ENCODE measurements at places on chromosomes 3 and 15. TPM values are rescaled to one million over a fixed set of nuclear protein-coding genes. Genes with fewer than 3 reads are reported as not detected.
A peak's percentile ranks its signal among the peaks of the same experiment; 100 is the strongest.

GRCh38 chr15:72690938-72691337, 4.9 kb downstream of the BBS4 start:
- no peaks in the 10 kb centered on the region for H3K27me3 ChIP-seq
- H3K4me1 ChIP-seq = peaks cover 8% of the 10 kb centered on the region
- H3K27ac ChIP-seq = no peak overlapping the region
- no peaks in the 10 kb centered on the region for H3K36me3 ChIP-seq
- H3K4me3 ChIP-seq = no peak overlapping the region

DNA sequence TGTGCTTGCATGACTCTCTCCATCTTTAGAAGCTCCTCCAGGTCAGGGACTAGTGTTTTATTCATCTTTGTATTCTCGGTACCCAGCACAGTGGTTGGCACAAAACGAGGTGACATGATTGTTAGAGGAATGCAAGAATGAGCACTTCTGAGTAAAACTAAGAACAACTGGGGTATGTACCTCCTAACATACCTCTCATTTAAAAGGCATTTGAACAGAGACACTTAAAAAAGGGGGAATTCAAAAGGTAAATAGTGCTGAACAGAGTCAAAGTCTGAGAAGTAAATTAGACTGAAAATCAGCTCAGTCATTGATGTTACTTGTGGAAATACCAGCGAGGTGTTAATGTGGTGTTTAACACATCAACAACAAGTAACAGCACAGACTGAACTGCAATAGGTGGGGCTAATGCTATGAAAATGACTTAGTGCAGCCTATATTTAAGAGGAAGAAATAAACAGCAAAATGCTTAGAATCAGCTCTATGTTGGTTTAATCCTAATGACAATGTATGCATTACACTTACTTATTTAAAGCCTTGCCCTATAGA, 102.4 kb downstream of the TMCO5A start:
- H3K4me3 ChIP-seq = no peak overlapping the region
- DNase-seq = no peak
- H3K27me3 ChIP-seq = peaks cover 9% of the 10 kb centered on the region

- no peaks in the 10 kb centered on the region for H3K36me3 ChIP-seq
- H3K27me3 ChIP-seq = no peaks in the 10 kb centered on the region
- H3K27ac ChIP-seq = no peak overlapping the region
- no peak for DNase-seq
Observed at GRCh38 chr3:161028555-161029153, 76.5 kb downstream of the B3GALNT1 start.

- no peak within 1 kb of the TSS for H3K4me3 ChIP-seq
- H3K27me3 ChIP-seq = peaks cover 77% of the 10 kb centered on the region
- peaks cover 5% of the 10 kb centered on the region for H3K4me1 ChIP-seq
- no peak for DNase-seq
- H3K36me3 ChIP-seq = no peaks in the 10 kb centered on the region
- H3K27ac ChIP-seq = no peak within 1 kb of the TSS
Observed at GRCh38 chr3:61561374-61562041, at the start of gene PTPRG. TSS of gene PTPRG (plus strand) at chr3:61561571. CDS start at chr3:61562288, 717 bp downstream.

DNA sequence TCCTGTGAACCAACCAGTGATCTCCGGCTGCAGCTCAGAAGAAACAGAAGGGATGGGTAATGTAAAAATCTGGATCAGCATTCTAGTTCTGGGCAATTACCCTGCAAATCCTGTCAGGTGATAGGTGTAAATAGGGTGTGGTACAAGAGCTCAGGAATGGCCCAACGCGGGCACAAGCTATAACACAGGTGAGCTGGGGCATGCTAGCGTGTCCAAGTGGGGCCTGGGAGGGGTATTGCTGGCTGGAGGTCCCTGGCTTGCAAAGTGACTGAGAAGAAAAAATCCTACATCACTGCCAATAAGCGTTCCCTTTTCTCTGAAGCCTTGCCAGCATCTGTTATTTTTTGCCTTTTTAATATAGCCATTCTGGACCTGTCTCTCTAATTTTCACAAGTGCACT, 9.7 kb upstream of the CHST2 start:
- no peaks in the 10 kb centered on the region for H3K27me3 ChIP-seq
- H3K4me3 ChIP-seq = no peak overlapping the region
- no peaks in the 10 kb centered on the region for H3K36me3 ChIP-seq
- H3K4me1 ChIP-seq = no peaks in the 10 kb centered on the region

DNA sequence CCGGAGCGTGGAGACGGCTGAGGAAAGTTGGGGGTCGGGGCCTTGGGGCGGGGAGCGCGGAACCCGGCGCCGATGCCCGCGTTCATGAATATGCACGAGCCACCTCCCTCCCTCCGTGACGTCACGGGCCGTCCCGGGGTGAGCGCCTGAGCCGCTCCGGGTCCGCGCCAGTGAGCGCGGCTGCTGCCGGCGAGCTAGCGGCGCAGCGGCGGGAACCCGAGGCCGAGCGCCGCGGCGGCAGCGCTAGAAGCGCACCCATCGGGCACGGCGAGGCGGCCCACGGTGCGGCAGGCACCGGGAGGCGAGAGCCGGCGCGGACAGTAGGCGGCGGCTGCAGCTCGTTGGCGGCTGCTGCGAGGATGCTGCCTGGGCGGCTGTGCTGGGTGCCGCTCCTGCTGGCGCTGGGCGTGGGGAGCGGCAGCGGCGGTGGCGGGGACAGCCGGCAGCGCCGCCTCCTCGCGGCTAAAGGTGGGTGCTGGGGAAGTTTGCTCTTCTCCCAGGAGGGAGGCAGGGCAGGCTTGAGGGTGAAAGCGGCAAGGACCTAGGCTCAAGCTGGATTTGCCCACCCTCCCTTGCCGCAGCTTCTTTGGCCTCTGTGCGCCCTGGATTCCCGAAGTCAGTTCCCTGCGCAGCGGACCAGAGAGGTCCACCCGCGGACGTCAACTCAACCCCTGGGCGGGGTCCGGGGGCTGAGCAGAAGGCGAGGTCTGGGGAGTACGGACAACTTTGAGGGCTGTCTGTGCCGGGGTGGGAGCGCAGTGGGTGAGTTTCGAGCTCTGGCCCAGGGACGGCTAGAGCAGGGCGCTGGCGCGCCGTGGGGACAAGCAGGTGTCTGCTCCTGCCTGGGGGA, at the start of gene CLSTN2:
CLSTN2 (plus strand) TSS at position 170 of the 850 bp plus-strand sequence.
- H3K4me3 ChIP-seq = no peak within 1 kb of the TSS
- no peaks in the 10 kb centered on the region for H3K36me3 ChIP-seq
- peaks cover 53% of the 10 kb centered on the region for H3K27me3 ChIP-seq
- peak; percentile 1 for DNase-seq

GRCh38 chr3:155676252-155676981, 68.5 kb downstream of the PLCH1 start:
- no peak for DNase-seq
- no peak overlapping the region for H3K4me3 ChIP-seq

DNA sequence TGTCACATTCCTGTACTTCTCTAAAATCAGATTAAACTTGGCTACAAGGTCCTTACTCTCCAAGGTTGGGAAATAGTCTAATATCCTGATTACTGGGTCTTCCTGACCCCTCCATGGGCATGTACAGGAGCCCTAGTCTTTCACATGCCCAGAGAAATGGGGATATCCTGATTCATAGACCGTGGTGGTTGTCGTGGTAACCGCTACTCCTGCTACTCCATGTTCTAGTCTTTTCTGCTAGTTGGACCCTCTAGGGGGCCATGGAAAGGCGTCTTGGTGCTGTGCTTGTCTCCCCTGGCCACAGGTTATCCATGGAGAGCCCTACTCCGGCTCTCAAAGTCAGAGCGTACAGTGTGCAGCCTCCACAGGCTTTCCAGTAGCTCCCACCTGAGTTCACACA, 13.1 kb upstream of the ZBTB38 start:
- H3K36me3 ChIP-seq = no peaks in the 10 kb centered on the region
- H3K4me3 ChIP-seq = no peak overlapping the region
- H3K4me1 ChIP-seq = no peaks in the 10 kb centered on the region
- DNase-seq = no peak
- no peaks in the 10 kb centered on the region for H3K27me3 ChIP-seq
- no peak overlapping the region for H3K27ac ChIP-seq

- DNase-seq = peak; percentile 20
- H3K4me3 ChIP-seq = no peak overlapping the region
- no peaks in the 10 kb centered on the region for H3K36me3 ChIP-seq
- H3K27ac ChIP-seq = no peak overlapping the region
- H3K27me3 ChIP-seq = no peaks in the 10 kb centered on the region
Observed at GRCh38 chr3:47455806-47456452, 19.8 kb downstream of the SCAP start.

DNA sequence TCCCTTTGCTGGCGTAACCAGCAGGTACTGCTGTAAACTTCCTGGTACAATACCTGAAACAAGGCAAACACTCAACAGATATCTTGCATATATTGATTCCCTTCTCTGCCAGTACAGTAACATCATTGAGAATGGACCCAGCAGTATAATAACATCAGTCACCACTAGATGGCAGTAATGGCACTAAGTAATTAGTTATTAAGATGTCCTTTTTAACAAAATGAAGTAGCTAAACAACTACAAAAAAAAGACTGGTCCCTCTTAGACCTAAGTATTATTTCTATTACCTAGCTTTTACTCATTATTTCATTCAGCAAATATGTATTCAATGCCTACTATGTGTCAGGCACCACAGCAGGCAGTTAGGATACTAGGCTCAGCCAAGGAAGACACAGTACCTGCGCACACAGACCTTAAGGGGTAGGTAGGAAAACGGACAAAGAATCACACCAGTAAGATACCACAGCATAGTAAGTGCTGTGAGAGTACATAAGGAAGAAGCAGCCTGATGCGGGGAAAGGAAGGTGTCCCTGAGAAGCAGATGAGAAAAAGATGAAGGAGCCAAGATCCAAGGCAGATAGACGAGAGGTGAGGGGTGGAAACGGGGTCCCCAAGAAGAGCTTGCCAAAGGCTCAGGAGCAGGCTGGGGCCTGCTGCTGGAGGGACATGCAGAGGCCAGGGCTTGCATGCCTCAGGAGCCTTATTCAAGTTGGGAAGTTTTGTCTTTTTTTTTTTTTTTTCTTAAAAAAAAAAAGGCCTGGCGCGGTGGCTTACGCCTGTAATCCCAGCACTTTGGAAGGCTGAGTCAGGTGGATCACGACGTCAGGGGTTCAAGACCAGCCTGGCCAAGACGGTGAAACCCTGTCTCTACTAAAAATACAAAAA, 102.7 kb upstream of the CHD2 start:
- H3K36me3 ChIP-seq = no peaks in the 10 kb centered on the region
- peak overlapping the region; percentile 6 for H3K27ac ChIP-seq
- H3K4me3 ChIP-seq = no peak overlapping the region
- peaks cover 17% of the 10 kb centered on the region for H3K4me1 ChIP-seq

- H3K36me3 ChIP-seq = peaks cover 22% of the 10 kb centered on the region
- H3K4me3 ChIP-seq = no peak overlapping the region
- no peaks in the 10 kb centered on the region for H3K27me3 ChIP-seq
- no peak for DNase-seq
- H3K27ac ChIP-seq = no peak overlapping the region
Observed at GRCh38 chr3:143266927-143267326, 147.4 kb downstream of the CHST2 start.

DNA sequence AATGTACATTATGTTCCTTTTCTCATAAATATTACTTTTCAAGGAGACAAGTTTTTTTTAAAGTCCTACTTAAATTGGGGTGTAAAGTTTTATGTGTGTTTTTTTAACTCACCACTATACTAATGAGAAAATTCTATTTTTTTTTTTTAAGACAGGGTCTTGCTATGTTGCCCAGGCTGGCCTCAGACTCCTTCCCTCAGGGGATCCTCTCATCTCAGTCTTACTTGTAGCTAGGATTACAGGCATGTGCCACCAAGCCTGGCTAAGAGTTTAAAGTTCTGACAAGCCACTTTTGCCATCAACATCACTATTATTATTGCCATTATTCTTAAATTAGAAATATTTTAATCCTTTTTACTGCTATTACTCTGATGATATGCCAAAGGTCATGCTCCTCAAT, 7.7 kb downstream of the TSPAN3 start:
- no peaks in the 10 kb centered on the region for H3K36me3 ChIP-seq
- no peak overlapping the region for H3K4me3 ChIP-seq
- H3K27me3 ChIP-seq = no peaks in the 10 kb centered on the region
- H3K27ac ChIP-seq = no peak overlapping the region
- DNase-seq = no peak

- peaks cover 4% of the 10 kb centered on the region for H3K4me1 ChIP-seq
- no peaks in the 10 kb centered on the region for H3K27me3 ChIP-seq
- H3K27ac ChIP-seq = no peak overlapping the region
Observed at GRCh38 chr3:195859846-195860411, 48.2 kb upstream of the MUC4 start.

RTP3 gene
- not detected for polyA plus RNA-seq

RASL12 gene
- not detected for polyA plus RNA-seq

IL5RA gene
- not detected for polyA plus RNA-seq

MESD gene
- polyA plus RNA-seq = 13.1 TPM

TSC22D2 gene
- polyA plus RNA-seq = 5.7 TPM

SLC28A1 gene
- not detected for polyA plus RNA-seq

TGM4 gene
- polyA plus RNA-seq = not detected

ST6GAL1 gene
- 20.5 TPM for polyA plus RNA-seq

RHCG gene
- polyA plus RNA-seq = not detected

PATL2 gene
- 1.9 TPM for polyA plus RNA-seq

Data from CD14-positive monocyte (primary cell).